ENCODE measurements at places on chromosomes 7 and 10.

DNA sequence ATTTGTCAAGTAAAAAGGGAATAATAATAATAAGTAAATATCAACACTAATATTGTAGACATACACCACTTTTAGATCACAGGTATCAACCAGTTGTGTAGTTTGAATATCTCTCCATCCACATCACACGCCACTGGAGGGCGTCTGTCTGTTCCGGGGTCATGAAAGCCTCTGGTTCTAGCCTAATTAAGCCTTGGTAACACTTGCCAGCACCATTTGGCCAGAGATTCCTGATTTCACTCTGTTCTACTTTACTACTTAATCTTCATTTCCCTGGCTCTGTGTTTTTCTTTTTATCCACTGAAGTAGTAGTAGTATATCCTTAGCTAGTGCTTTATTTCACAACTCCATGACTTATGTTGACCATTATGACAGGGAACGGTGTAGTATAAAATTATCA, 285.6 kb upstream of the POM121L12 start:
- no peak for DNase-seq

DNA sequence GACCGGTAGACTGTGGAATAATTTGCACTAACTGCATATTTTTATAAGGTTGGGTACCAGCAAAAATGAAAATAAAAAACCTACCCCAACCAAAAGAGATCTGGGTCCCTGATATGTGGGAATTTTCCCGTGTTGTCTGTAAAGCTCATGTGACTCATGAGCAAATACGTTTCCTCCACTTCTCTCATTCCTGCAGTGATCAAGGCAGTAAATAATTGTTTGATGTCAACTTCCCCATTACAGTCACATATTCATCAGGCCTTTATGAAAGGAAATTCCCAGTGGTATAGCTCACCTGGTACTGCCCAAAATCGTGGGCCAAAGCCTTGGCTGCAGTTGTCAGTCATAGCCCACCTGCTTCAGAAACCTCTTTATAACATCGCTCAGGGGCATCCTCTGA, 166.0 kb upstream of the ANK3 start:
- no peak for DNase-seq

DNA sequence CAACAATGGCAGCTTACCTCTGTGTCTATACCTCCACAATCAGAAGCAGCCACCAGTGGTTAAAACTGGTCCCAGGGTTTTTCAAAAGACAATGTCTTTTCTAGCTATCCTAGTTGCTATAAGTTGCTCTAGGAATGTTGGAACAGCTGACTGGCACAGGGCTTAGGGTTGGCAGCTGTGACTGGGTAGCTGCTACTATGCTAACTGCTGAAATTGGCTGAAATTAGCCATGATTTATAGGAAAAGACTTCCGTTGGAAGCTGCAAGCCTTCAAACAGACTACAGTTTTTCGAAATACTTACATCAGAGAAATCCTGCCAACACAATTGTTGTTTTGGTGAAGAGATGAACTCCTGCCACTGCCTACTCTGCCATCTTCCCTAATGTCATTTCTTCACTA, 102.3 kb downstream of the MKX start:
- no peak for DNase-seq

DNA sequence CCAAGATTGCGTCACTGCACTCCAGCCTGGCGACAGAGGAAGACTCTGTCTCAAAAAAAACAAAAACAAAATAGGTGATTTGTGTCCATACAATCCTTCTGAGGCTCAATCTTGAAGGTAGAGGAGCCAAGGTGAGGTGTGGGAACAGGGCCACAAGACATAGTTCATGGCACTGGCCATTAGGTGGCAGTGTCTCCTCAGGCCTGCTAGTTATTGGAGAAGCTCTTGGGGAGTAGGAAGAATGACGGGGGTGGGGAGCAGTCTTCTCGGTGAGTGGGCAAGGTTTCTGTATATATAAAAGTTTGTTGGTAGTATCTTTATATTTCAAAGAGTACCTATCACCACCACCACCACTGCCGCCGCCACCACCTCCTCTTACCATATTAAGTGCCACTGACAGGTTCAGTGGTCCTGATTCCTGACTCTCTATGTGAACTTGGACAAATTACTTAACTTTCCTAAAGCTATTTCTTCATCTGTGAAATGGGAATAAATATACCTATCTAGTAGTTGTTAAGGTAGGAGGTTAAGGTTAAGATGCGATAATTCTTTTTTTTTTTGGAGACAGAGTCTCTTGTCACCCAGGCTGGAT, 24.0 kb downstream of the CCSER2 start:
- peak; percentile 59 for DNase-seq

GRCh38 chr7:21338728-21339164, 89.1 kb upstream of the SP4 start:
- peak; percentile 35 for DNase-seq

- DNase-seq: peak; percentile 91
Observed at GRCh38 chr10:58267713-58268453, at the start of gene IPMK. Gene IPMK (minus strand): TSS chr10:58267894. CDS start chr10:58267611, 283 bp downstream.

Data from stimulated activated CD4-positive, alpha-beta T cell treated with anti-CD3 and anti-CD28 coated beads, Interleukin-12 subunit alpha, Interleukin-12 subunit beta, amount 100 ng/mL, for 48 hours (primary cell).